ENCODE measurements at places on chromosomes 3 and 15.

DNA sequence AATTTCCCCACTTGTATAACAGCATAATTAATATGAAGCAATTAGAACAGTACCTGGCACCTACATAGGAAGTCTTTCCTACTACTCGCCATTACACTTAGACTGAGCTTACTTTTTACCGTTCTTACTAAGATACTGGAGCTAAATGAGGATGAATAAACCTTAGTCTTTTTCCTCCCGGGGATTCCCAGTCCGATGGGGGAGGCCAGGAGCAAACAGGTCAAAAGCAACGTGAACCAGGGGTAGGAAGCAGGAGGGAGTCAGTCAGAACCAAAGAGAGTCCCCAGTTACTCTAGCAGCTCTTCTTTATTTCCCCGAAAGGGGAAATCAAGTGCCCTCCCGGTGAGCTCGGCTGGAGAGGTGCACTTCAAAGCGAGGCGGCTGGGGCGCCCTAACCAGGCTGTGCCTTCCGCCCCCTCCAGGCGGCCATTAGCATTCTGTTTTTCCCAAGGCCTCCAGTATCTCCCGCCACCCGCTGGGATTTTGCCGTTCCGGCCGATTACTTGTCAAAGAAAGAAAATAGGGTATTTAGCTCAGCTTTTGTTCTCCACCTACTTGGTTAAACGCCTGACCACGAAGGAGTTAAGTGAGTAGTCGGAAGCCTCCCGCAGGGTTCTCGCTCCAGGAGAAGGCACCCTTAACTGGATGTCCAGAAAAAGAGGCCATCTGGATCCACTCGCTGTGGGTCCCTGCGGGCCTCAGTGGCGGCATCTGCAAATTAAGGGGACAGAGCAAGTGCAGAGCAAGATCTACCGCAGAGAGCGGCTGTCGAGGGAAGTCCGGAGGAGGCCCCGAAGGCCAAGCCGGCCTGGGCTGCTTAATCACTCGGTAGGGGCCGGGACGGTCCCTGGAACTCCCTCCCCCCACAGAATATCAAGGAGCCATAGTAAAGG lies 6.3 kb upstream of the EOMES start:
- DNase-seq = no peak

- DNase-seq = no peak
These were observed 28.8 kb downstream of the GBE1 start for GRCh38 chr3:81732642-81733041.

DNA sequence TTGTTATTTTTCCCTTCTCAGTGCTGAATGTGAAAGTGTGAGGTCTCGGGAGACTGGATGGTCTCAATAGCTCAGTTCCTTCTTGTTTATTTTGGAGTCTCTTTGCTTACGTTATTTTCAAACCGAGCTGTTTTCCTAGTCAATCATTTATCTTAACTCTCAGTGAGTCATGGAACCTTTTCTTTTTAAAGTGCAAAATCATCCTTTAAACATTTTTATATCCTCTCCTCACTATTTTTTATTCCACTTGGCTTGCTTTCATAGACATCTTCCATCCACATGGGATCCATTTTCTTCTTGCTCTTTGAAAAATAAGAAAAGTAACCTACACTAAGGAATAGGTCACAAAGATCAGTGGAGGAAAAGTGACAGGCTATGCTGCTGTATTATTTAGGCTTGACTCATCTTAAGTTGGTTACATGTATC lies 497.8 kb downstream of the NAALADL2 start:
- no peak for DNase-seq

DNA sequence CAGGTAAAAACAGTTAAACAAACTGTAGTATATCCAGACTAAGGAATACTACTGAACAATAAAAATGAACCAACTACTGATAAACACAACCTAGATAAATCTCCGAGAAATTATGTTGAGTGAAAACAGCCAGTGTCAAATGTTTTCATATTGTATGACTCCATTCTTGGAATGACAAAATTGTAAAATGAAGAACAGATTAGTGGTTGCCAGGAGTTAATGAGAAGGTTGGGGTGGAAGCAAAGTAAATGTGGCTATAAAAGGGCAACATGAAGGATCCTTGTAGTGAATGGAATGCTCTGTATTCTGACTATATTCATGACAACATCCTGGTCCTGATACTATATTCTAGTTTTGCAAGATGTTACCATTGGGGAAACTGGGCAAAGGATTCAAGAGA lies 27.5 kb upstream of the ACKR4 start:
- DNase-seq = no peak
